Cortex of kidney (tissue), 1 donor: ENCODE measurements at places on chromosomes 2 and 18.

- DNase-seq, result no peak
These were observed 42.7 kb upstream of the ZDBF2 start for GRCh38 chr2:206231669-206232286.

- no peak for DNase-seq
These were observed 339.2 kb downstream of the ARHGAP15 start for GRCh38 chr2:143468341-143468888.

DNA sequence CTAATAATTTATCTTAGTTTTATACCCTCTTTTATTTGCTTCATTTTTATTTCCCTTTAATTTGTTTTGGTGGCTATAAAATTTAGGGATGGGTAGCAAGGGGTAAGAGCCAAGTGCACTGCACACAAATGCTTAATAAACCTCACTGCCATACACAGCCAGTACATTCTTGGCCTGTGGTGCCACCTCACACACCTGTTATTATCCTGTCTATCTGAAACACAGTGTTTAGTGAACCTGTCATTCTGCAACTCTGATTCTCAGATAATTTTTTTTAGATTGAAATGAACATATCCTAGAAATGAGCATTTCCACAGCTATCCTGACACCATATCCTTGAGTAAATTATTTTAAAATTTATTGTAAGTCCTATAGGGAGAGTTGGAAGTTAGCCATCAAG is 807.5 kb downstream of the DCC start:
- DNase-seq, result no peak

DNA sequence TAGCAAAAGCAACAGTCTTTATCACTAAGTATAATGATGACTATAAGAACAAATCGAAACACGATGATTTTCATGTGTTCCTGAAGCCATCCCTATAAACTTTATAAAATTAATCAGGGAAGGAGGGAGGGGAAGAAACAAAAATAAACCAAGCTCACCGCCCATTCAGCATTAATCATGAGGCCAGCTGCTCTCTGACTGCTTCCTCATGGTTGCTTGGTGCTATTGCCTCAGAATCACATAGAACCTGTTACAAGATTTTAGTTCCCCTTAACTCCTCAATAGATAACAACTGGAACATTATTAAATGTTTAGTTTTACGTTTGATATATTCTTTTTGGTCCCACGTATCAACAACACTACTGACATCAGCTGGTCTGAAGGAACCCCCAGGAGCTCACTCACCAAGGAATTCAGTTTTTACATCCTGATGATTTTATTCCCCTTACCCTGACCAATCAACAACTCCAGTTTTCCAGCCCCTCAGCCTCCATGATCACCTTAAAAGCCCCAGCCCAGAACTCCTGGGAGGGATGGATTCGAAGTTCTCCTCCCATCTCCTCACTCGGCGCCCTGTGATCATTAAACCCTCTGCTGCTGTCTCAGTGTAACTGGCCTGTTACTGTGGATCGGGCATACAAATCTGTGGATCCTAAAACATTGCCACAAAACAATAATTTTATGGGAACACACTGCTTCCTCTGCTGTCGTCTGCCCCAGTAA is 10.6 kb upstream of the HNRNPLL start:
- DNase-seq, result no peak

DNA sequence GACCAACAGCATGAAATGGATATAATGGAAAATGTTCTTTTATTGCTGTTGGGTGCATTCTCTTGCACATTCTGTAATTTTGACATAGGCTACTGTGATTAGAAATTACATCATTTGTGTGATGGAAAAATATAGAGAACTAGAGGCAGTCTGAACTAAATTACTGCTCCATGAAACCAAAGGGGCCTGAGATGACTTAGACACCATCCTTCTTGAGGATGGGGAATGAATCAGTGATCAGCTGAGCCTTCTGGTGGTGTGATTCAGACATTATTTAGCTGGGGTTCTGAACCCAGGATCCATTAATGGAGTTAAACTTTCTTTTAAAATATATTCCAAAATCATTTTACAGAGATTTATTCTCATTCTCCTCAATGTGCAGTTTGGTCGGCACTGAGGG is 135.8 kb downstream of the LDLRAD4 start:
- no peak for DNase-seq

DNA sequence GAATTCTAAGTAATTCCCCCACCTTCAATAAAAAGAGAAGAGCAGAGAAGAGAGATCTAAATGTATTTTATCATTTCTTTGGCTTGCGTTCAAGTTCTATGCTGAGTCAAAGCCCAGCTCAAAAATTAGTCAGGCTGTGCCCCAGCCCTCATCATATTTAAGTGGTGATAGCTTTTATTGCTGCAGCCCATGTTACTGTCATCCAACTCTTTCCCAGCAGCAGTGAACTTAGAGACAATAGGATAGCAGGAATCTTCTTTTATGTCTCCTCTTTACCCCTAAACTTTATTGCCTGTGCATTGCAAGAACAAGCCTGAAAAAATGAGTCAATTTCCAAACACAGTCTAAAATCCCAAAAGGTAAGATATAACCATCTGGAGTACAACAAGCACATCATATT is 1599.3 kb upstream of the PIK3C3 start:
- DNase-seq, result no peak

DNA sequence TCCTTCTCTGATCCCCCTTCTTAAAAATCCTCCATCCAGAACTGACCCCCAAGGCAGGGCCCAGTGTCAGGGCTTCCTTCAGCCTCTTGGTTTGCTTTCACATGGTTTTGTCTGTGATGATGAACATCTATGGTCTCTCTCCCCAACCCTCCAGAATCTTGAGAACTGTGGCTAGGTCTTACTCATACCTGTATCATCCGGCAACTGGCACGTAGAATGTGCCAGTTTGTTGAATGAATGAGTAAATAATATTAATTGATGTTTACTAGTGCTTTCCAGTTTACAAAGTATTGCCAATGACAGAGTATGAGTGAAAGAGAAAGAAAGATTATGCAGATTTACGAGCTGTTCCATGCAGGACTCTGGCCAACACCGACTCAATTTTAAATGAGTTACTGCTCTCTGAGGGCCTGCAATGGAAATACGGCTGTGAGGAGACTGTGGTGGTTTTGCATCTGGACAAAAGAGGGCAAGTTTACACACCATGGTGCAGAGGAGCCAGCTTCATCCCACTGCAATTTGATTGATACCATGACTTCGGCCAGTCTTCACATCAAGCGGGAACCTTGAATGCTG is 29.9 kb upstream of the TRIB2 start:
- no peak for DNase-seq

DNA sequence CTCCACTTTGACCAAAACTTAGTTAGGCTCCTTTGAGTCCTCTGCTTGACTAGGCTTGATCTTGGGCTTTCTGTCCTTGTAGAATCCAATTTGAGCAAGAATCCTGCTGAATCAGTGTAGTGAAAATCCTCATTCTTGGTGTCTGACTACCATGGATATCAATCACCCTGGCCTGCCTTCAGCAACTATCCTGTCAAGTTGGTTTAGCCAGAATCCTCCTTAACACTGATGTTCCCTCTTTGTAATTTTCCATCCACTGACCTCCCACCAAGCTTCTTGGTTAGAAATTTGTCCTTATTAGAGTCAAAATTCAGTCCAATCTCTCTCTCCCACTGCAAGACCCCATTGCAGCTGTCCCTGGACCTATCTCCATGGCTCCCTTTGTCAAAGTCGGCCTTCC is 494 bp upstream of the RBM45 start:
- no peak for DNase-seq

DNA sequence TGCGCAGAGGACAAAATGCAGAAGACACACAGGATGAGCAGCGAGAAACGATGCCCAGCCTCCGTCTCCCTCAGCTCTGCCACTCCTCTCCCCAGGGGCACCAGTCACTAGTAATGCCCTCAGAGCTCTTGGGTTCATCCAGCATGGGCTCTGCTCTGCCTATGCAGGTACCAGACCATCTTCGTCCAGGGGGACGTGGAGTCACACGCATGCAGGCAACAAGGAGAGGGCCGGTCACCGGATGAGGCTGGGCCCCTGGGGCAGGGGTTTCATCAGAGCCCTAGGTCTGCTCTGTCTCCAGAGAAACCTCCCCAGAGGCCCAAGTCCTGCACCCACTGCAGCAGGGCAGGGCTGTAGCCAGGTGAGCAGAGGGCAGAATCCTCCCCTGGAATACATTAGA is 23.9 kb downstream of the RAB31 start:
- no peak for DNase-seq

DNA sequence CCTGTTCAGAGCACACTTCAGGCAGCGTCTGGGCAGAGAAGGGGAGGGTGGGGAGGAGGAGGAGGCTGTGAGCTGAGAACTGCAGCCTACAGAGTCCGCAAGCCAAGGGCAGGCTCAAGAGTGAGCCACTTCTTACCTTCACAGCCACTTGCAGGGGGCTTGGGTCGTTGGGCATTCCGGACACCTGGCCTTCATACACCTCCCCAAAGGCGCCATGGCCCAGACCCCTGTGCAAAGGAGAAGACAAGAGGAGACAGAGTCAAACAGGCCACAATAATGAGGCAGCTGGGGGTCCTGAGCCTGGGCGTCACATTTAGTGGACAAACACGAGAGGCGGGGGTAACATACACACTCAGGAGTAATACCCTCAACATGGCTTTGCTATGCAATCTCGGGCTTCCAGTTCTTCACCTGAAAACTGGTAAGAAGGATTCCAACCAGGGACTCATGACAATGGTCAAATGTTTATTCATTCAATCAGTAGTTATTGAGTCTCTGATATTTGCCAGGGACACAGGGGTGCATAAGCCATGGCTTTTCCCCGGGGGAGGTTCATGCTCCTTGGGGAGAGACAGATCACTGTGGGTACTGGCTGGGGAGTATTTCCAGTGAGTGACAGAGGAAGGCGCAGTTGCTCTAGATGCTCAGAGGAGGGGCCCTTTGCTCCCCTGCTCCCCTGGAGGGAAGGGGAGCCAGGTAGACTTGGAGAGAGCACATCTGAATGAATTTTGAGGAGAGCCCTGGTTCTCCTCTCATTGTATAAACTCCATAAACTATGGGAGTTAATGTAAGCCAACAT is 107.4 kb downstream of the CLIP4 start:
- no peak for DNase-seq

DNA sequence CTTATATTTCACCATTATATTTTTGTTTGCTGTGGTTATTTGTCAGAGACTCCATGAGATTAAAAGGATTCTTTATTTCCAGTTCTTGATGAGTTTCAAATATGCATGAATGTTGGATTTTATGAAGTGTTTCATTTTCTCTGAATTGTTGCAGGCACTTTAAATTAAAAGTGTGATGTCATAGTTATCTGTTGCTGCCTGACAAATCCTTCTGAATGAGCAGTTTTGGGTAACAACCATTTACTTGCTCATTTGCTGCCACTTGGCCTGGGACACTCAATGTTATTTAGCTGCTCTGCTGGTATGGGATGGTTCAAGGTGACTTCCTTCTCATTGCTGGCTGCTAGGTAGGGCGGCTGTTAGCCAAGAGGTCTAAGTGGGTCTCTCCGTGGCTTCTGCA is 173.5 kb downstream of the LPIN1 start:
- DNase-seq, result no peak

DNA sequence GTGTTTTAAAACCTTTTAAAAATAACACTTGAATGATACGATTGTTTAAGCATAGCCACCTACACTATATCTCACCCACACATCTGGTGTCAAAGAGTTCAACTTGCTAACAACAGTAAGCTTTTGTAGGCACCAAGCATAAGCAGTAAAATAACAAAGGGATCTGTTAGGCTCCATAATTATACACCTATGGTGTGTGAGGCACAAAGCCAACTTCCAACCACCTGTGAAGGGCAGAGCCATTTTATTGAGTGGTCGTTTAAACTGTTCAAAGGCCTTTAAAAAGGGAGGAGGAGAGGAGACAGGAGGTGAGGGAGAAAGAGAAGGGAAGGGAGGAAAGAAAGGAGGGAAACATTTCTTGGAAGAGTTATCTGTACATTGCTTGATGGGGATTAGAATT is 27.9 kb downstream of the NEMP2 start:
- no peak for DNase-seq

GRCh38 chr2:17910980-17911379 is 32.5 kb downstream of the KCNS3 start:
- DNase-seq, result no peak

DNA sequence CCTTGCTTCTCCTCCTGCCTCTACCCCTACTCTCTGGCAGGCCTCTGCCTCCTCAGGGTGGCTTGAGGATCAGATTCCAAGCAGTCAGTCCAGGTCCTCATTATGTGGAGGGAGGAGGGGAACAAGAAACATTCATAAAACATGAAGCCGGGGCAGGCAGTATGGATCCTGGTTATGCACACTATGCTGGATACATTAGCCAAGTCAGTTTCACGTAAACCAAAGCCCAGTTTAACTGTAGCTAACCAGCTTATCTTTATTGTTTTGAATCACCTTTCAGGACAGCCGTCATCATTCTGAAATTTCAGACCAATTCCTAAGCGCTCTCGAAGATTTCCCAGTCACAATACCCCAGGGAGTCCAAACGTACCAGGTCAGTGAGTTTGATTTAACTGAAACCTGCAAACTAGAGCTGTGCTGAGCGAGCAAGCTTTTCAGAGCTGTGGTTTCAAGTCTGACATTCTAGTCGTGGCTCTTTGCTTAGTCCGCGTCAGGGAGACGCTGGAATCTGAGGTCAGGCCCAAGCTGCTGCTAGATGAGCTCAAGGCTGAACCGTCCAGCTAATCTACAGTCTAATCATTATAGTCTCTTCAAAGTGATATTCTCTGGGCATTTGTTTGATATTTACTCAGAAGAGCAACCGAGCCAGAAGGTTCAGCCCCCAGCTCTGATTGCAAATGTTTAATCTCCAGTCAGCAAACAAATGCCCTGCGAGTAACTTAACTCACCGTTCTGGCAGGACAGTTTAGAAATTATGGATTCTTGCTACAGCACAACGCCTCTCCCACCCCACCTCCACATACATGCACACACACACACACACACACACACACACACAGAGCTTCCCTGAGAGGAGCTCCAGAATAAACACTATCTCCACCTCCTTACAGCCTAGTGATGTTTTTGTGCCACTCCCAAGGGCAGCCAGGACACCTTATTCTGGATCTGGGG is 63.8 kb upstream of the BZW1 start:
- DNase-seq, result no peak

- no peak for DNase-seq
These were observed 30.1 kb downstream of the CCDC74A start for GRCh38 chr2:131557558-131558321.

GRCh38 chr2:149648282-149649030 is 60.9 kb upstream of the MMADHC start:
- DNase-seq, result no peak

- no peak for DNase-seq
These were observed 37.5 kb upstream of the C2orf15 start for GRCh38 chr2:99104006-99104405.

DNA sequence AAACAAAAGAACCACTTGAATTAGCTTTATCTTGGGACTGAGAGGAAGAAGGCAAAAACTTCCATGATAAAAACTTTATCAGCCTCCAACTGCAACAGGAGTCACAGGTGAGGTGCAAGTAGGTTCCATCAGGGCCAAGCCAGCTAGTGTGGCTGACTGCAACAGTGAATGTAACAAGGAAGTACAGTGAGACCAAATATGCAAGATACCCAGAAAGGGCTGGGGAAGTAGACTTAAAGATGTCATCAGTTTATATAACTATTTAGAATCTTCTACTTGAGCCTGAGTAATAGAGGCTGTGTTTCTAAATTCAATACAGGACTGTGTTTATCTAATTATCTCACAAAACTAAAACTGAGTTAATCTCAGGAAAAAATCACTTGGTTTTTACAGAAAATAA is 14.8 kb downstream of the PLEKHM3 start:
- no peak for DNase-seq
